Spleen (tissue), 13 donors: ENCODE measurements at places on chromosomes 4 and X.

DNA sequence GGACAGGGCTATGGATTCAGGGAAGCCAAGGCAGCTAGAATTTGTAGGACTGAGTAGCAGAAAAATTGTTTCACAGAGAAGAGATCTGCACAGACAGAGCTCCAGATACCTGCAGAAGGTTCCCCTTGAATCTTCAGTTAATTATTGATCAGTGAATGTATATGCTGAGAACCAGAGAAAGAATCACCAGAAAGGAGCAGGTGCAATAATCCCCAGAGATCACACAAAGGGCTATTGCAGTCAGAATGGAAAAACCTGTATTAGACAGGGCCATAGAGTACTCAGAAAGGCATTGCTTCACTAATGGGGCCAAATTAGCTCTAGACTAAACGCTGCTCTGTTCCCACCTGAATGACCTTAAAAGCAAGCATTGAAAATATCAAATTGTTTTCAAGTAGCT is 35.5 kb upstream of the SMAD1 start:
- no peak for DNase-seq

- peak; percentile 87 for DNase-seq
Observed at GRCh38 chrX:68693481-68694434, 46.3 kb downstream of the STARD8 start.

GRCh38 chr4:106522839-106523238 is 154.3 kb upstream of the GIMD1 start:
- no peak for DNase-seq

DNA sequence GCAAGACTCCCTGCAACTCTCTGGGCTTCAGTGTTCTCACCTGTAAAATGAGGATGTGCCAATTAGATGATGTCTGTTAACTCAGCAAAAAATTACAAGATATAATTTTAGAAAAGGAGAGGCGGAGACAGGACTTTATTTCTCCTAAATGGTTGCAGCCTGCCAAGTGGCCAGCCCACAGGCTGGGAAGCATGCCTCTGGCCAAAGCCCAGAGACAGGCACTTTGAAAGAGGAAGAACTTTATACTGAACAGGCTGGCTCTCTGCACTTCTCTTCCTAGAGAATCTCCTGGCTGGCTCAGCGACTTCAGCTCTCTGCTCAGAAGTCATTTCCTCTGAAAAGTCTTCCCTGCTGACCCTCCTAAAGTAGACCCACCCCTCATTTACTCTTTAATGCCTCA is 3.7 kb downstream of the PRDM5 start:
- no peak for DNase-seq

DNA sequence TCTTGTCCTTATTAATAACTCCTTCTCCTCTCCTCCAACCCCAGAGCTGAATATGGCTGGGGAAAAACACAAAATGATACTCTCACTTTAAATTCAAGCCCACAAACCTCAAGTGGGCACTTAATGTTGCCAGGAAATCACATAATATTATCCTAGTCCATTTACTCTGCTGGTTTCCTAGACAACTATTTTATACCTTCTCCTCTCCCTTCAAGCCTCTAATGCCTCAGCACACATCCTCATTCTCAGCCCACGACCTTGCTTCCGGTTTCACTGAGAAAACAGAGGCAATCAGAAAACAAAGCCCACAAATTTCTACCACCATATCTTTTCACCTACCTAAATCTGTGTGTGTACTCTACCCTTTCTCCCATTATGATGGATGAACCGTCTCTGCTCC is 12.1 kb upstream of the CLCN5 start:
- DNase-seq: no peak

- no peak for DNase-seq
Observed at GRCh38 chr4:182928061-182928460, 10.9 kb upstream of the DCTD start.

- DNase-seq: peak; percentile 62
Observed at GRCh38 chrX:97841544-97842179, 958.0 kb downstream of the RPA4 start.

DNA sequence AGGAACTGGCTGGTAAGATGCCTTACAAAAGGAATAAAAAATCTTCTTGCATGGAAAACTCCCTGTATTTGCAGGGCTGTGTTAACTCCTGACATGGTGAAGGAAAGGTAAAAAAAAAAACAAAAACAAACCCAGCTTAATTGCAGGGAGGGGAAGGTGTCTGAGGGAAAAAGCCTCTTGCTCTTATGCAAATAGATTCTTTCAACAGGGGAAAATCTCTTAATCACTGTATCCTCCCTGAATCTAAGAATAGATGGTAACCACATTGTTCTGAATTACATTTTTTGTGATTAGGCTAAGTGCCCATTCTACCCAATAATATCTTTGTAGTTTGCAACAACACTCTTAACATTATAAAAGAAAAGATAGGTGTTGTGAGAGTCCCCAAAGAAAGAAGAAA is 172.6 kb downstream of the RBM46 start:
- no peak for DNase-seq

DNA sequence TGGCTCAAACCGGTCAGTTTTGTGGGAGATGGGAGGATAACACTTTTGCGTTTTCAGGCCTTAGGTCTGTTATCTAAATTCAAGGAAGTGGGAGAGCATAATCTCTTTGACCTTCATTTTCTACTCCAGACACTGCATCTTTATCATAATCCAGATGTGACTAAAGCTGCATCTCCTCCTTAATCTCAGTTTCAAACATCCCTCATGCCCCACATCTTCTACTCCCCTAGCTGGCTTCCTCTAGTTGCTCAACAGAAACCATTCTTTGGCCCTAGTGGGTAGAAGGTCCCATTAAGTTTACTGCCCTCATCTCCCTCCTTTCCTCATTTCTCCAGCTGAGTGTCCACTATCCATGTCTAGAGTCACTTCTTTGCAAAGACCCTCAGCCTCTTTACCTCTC is 18.8 kb upstream of the RASL11B start:
- DNase-seq: no peak

GRCh38 chrX:38857736-38858523 is 56.7 kb downstream of the MID1IP1 start:
- DNase-seq: no peak

GRCh38 chrX:129545408-129545807 is 5.3 kb downstream of the OCRL start:
- no peak for DNase-seq

DNA sequence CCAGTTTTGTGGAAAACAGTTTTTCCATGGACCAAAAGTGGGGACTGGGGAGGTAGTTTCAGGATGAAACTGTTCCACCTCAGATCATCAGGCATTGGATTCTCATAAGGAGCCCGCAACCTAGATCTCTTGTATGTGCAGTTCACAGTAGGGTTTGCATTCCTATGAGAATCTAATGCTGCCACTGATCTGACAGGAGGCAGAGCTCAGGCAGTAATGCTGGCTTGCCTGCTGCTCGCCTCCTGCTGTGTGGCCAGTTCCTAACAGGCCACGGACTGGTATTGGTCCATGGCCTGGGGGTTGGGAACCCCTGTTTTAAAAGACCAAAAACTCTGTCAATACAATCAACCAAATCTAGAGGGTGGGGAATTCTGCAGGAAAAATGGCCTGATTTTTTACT is 100.0 kb upstream of the EOLA2 start:
- no peak for DNase-seq

GRCh38 chr4:146245246-146245645 is 30.9 kb downstream of the REELD1 start:
- no peak for DNase-seq

DNA sequence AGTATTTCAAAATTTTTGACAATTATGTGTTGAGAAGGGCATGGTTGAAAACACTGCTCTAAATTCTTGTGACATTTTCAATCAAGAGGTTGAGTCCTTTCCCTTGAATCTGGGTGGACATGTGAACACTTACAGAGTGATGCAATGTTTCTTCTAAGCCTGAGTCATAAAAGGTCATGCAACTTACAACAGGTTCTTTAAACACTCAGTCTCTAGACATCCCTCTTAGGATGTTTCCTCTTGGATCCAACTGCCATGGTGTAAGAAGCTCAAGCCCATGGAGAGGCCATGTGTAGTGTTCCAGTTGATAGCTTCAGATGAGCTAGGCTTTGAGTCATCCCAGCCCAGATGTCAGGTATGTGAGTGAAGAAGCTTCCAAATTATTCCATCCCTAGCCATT is 232.2 kb upstream of the MAOA start:
- DNase-seq: no peak

GRCh38 chrX:130654409-130654950 is 248.5 kb downstream of the ENOX2 start:
- DNase-seq: no peak

DNA sequence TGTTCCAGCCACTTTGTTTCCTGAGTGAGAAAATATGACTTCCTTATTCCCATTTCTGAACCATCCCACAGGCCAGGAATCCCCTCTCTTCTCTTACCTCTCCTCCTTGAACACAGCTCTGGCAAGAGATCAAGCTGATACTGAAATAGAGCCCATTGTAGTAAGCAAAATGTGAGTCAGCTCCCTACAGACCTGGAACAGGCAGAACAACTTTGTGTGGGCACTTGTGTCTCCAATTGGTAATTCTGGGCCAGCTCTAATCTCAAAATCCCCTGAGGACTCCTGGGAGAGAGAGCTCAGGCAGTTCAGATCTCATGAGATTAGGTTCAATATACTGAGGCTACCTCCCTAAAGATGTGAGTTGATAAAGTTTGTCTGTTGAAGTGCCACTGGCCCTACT is 213.5 kb downstream of the GUCY2F start:
- DNase-seq: no peak

DNA sequence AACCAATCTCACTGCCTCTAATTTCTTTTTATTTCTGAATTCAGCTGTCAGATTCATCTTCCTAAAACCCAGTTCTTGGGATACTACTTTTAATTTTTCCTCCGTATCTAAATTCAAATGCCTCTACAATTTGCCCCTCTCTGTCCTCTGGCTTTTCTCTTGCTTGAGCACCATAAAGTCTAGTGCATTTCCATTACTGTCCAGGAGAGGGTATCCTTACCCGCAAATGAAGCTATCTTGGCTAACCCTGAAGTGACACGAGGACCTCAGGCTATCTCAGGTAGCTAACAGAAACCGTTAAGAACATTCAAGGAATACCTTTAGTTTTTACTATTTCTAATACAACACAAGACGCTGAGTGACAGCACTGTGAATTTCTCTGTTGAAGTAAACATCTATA is 49.4 kb upstream of the PRR32 start:
- DNase-seq: no peak

DNA sequence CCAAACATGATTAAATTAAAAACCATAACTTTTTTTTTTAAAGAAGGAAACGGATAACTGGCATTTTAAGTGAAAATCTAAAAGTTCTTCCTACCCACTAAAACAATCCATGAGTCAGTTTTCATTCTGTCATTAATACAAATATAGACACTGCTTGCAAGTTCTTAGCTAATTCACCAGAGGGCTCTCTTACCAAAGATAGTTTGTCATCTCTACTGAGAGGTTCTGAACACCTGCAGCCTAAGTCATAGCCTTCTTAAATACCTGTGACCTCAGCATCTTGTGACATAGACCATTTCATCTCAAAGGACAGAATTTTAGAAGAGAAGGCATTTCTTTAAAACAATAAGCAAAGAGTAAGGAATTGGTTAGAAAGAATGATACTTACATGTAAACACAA is 65.3 kb upstream of the FAM120C start:
- DNase-seq: no peak

DNA sequence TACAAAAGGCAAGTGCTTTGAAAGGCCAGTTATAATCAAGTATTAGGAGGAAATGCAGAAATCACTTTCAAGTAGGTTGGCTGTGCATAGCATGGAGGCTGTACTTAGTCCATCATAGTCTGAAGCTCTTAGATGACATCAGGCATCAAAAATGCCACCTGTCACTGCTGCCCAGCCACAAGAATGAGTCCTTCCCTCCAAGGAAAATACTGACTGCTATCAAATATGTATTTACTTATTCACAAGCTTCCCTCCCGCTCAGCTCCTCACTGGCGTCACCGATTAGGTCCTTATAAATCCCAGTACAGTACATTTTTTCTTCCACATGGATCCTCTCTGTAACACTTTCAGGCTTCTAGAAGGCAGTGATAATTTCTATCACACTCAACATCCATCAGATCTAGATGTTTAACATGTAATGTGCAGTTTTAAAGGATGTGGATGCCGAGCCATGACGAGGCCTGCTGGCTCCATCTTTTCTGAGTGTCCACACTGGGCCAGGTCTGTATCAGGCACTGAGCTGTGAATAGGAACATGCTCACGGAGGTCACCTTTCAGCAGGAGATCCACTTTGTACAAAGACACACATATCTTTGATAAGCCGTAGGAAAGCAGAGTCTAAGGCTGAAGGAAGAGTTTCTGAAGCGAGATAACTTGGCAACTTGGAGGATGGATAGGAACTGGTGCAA is 121.9 kb downstream of the PALLD start:
- DNase-seq: no peak

DNA sequence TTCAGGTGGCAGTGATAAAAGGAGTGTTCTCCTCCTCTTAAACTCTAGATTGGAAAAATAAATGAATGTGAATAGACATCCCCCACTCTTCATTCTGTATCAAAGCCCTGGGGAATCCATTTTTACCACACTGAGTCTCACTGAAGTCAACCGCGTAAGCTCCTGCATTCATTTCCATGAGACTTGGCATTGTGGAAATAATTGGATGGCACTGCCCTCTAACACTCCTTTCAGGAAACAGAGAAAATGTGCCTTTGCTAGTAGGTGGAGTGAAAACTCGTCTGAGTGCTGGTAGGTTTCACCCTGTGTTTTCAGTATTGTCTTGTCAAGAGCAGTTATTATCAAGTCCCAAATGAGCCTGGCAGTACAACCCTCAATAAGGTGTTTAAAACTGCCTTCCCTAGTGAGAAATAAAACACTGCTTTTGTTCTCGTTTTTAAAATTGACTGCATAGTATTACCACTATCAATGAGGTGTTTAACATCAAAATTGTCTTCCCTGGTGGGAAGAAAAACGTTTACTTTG is 9.7 kb upstream of the CDKN2AIP start:
- DNase-seq: no peak

DNA sequence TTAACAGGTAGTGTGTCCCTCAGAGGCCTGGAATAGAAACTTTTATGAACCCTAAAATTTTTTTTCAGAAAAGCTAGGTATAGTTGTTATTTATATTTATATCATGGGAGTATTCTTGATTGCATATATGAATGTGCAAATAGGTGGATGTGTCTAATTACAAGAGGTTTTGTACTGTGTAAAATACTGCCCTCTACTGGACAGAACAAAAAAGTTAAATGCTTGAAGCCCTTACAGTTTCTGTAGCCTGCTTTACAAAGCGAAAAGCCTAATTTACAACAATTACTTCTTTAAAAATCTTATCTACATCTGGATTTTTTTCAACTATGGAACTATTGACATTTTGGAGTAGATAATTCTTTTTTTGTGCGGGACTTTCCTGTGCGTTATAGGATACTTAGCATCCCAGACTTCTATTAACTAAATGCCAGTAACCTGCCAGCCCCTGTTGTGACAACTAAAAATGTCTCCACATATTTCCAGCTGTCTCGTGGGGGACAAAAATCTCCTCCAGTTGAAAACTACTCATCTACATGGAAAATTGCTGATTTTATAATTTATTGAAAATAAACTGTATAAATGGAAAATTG is 35.1 kb downstream of the ENPEP start:
- no peak for DNase-seq
